ENCODE measurements at places on chromosomes 4 and X.

- DNase-seq: no peak
- H3K4me3 ChIP-seq: no peak overlapping the region
- no peaks in the 10 kb centered on the region for H3K4me1 ChIP-seq
- no peaks in the 10 kb centered on the region for H3K36me3 ChIP-seq
- H3K27ac ChIP-seq: no peak overlapping the region
These were observed 78.2 kb downstream of the AREG start for GRCh38 chr4:74523096-74523495.

- H3K27me3 ChIP-seq: no peaks in the 10 kb centered on the region
- H3K36me3 ChIP-seq: peaks cover 2% of the 10 kb centered on the region
- DNase-seq: no peak
- no peak overlapping the region for H3K27ac ChIP-seq
These were observed 60.6 kb upstream of the WWC2 start for GRCh38 chr4:183038436-183038835.

DNA sequence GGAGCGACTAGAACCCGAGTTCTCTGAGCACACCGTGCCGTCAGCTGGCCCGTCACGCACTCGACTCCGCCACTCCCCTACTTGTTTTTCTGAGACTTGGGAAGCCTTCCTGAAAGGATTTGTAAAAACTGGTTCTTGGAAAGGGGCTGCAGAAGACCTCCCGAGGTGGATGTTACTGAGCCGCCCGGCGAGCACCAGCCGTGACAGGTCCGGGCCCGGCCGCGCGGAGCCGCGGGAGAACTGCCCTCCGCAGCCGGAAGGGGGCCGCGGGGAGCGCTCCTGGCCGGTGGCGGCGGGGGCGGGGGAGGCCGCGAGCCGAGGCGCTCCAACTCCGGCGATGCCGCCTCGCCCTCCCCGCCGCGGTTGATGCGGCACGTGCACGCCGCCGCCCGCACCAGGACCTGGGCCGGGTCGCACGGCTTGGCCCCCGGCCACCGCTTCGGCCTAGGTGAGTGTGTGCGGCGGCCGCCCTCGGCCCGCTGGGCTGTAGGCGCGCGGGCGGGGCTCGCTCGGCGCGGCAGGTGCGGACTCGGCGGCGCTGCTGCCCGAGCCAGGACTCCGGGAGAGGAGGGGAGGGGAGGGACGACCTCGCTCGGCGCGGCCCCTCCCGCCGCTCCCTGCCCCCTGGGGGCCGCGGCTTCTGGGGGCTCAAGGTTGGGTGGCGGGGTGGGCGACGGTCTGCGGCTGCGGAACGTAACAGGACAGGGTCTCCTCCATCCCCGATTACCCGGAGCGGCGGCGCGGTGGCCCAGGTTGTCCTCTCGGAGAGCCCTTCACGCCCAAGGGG is 1.7 kb downstream of the SPRY1 start:
- H3K27ac ChIP-seq: no peak overlapping the region
- no peaks in the 10 kb centered on the region for H3K4me1 ChIP-seq
- peak overlapping the region; percentile 97 for H3K4me3 ChIP-seq
- no peaks in the 10 kb centered on the region for H3K27me3 ChIP-seq
- H3K36me3 ChIP-seq: peaks cover 45% of the 10 kb centered on the region

DNA sequence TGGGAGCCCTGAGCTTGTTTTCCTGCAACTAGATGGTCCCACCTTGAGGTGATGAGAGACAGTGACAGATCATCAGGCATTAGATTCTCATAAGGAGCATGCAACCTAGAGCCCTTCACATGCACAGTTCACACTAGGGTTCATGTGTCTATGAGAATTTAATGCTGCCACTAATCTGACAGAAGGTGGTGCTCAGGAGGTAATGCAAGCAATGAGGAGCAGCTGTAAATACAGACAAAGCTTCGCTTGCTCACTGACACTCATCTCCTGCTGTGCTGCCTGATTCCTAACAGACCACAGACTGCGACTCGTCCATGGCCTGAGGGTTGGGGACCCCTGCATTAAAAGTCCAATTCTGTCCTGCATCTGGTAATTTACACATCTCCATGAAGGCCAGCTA is 141.6 kb downstream of the KCNIP4 start:
- no peak overlapping the region for H3K27ac ChIP-seq
- H3K4me3 ChIP-seq: no peak overlapping the region
- DNase-seq: no peak
- no peaks in the 10 kb centered on the region for H3K36me3 ChIP-seq
- H3K27me3 ChIP-seq: no peaks in the 10 kb centered on the region

GRCh38 chr4:122577808-122578781 is 42.8 kb downstream of the IL21 start:
- H3K36me3 ChIP-seq: peaks cover 1% of the 10 kb centered on the region
- no peaks in the 10 kb centered on the region for H3K4me1 ChIP-seq
- DNase-seq: no peak

DNA sequence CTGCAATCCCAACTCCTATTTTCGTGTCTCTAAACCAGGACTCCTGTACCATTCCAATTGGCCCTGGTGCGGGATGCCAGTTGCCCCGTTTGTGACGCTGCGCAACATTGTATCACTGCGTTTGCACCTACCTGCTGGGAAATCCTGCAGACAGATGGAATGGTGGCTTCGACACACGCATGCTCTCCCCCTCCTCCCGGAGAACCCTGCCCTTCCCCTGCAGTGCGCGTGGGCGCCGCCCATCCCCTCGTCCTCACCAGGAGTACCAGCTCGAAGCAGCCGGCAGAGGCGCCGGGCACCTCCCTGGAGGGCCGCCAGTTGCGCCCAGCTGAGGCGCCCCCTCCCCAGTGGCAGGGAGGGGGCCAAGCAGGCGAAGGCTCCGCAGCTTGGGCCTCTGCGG is 1.4 kb downstream of the DGKK start:
- H3K27ac ChIP-seq: no peak overlapping the region
- peaks cover 26% of the 10 kb centered on the region for H3K27me3 ChIP-seq
- peak; percentile 30 for DNase-seq
- peaks cover 10% of the 10 kb centered on the region for H3K4me1 ChIP-seq
- no peaks in the 10 kb centered on the region for H3K36me3 ChIP-seq
- H3K4me3 ChIP-seq: peak overlapping the region; percentile 91

DNA sequence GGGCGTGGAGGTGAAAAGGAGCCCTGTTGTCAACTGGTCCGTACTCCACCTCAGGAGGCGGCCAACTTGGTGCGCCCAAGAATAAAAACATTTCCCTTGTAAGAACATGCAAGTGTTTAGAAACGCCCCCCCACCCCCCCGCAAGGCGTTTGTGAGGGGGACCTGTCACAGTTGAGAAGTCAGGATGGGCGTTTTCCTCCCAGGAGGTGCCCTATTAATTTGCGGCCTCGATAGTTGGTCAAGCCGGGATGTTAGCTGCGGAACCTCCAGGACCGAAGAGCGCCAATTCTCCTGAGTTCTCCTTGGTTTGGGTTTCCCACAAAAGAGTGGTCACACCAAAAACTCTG is 651 bp upstream of the SAP30 start:
- peaks cover 9% of the 10 kb centered on the region for H3K36me3 ChIP-seq
- no peaks in the 10 kb centered on the region for H3K27me3 ChIP-seq
- H3K4me1 ChIP-seq: no peaks in the 10 kb centered on the region
- peak overlapping the region; percentile 99 for H3K4me3 ChIP-seq

DNA sequence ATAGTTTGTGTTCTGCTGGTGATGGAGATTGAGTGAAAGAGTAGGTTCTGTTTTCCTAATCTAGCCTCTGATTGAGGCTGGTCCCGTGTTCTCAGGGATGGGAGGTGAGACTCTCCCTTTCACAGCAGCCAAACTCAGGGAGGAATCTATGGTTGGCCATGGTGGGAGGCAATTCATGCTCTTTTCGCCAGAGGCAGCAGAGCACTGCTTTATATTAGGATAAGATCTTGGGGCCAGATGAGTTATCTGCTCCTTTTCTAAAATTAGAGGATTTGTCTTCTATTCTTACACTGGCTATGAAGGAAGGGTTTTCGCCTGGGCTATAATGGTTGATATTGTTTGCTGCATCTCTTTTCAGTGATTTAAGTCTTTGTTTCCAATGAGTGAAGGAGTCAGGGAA is 63.9 kb upstream of the NLGN4X start:
- no peak overlapping the region for H3K4me3 ChIP-seq
- DNase-seq: peak; percentile 28
- H3K27ac ChIP-seq: no peak overlapping the region
- H3K36me3 ChIP-seq: no peaks in the 10 kb centered on the region
- no peaks in the 10 kb centered on the region for H3K4me1 ChIP-seq
